ACHN (cell line): ENCODE measurements at places on chromosomes 7 and 10.
A peak's percentile ranks its signal among the peaks of the same experiment; 100 is the strongest.

DNA sequence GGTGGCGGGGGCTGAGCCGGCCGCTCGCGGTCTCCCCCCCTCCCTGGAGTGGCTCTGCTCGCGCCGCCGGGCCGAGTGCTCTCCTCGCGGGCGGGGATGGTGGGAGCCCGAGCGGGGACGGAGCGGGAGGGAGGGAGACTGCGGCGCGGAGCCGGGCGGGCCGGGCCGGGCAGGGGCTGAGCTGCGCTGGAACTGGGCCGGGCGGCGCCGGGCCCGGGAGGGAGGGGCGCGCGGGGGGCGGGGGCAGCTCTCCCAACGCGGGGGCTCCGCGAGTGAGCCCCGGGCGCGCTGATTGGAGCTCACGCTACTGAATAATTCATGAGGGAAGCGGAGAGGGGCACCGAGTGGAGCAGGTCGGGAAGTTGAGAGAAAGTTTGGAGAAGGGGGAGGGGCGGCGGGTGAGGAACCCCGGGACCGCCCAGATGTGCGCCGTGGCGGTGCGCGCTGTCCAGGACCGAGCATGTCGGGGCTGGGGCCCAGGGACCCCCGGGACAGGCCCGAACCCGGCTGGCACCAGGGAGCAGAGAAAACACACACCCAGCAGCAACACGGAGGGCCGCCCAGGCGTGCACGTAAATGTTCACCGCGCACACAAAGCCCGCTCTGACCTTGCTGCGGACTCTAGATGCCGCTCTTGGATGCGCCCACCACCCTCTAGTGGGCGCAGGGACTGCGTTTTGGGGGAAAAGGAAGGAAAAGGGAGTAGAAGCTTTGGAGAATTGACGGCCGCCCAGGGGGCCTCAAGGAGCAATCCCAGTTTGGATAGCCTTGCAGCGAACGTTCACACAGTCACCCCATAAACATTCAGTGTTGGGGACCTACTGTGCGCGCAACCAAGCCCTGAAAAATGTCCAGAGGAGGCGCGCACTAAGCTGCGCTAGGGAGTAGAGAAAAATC is at the start of gene EPHB4:
Gene EPHB4 (minus strand): TSS at position 194 of the 897 bp plus-strand sequence. CDS start 493 bp downstream, outside the sequence.
- peak; percentile 93 for DNase-seq

DNA sequence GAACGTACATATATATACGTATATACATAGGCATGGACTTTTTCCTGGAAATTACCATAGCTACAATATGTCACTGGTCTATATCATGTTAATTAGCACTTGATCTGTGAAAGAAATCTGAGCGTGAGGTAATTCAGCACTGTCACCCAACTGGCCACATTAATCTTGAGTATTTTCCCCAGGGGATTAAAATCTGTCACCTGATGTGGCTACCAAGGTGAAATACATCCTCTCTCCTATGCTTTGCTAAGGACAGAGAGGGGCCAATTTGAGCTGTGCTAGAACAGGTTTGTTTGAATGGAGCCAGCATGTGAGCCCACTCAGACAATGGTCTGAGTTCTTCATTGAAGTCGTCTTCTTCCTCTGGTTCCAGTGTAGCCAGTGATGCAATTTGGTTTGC is 33.3 kb downstream of the CYCS start:
- no peak for DNase-seq

GRCh38 chr7:118072893-118073674 is 110.9 kb upstream of the LSM8 start:
- DNase-seq = no peak

- peak; percentile 100 for DNase-seq
These were observed 32.8 kb downstream of the GOLGA7B start for GRCh38 chr10:97882142-97883091.

DNA sequence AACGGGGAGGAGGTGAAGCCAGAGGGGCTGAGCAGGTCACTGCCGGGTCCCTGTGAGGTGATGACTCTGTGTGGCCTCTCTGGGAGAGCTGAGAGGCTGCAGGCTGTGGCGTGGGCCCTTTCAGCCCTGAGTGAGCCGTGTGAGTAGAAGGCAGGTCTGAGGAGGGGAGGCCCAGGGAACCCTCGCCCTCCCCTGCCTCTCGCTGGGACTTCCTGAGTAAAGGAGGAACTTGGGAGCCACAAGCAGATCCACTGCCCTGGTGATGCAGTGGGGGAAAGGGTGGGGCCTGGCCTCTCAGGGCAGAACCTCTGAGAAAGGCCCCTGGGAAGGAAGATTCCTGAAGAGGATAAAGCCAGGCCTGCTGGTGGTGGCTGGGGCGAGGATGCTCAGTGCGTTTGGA is 22.8 kb downstream of the EEPD1 start:
- no peak for DNase-seq

DNA sequence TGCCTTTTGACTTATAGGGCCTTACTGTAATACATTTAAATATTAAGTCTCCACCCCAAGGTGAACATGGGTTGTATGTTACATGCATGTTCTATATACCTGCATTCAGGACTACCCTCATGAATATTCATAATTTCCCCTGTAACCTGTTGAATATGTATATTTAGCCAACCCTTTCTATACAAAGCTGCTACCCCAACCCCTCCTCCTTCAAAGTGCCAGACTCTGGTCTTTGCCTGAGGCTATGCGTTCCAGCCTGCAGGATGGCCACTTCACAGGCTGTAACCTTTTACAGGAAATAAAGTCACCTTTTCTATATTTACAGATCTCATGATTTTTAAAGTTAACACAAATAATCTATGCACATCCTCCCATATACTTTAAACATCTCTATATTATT is 10.1 kb upstream of the UNC5B start:
- DNase-seq = no peak

DNA sequence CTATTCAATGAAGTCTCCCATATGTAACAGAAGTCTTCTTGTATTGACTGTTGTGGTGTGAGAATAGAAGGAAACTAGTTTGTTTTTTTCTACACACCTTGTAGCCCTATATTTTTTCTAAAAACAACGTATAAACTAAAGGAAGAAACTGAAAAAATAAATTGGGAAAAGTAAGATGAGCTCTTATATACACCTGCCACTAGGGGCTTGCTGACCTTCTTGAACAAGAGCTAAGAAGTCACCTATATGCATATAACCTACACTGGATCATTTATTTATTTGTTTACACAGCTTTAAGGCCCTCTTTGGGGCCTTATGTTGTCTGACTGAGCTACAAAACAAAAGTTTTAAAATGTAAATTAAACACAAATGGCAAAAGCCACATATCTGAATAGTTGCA is 383.0 kb downstream of the HPSE2 start:
- DNase-seq = no peak

- DNase-seq = no peak
These were observed 270.1 kb upstream of the MTPN start for GRCh38 chr7:136247211-136247610.

DNA sequence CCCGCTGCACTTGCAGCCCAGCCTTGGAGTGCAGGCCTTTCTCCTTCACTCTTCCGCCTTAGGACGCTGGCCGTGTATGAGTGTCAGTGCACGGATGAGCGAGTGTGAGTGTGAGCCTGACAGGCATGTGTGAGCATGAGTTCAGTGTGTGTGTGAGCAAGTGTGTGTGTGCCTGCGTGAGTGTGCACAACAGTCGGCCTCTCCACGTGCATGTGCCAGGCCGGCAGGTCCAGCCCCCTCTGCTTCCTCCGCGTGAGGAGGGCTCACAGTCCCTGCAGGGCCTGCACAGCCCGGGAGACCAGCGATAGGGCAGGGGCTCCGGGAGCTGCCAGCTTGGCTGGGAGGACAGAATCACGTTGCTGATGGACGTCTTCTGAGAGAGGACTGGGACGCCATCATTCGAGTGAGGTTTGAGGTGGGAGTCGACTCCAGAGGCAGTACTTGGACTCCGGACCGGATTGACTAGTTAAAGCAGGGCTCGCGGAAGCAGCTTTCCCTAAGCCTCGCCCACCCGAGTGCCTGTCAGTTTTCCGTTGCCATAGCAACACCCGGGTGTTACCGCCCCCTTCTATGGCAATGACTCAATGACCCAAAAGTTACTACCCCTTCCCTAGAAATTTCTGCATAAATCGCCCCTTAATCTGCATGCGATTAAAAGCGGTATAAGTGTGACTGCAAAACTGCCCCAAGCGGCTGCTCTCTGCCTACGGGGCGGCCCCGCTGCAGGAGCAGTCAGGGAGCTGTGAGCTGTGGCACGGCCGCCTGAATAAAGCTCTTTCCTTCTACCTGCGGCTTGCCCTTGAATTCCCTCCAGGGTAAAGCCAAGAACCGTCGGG is 19.6 kb upstream of the CFAP46 start:
- DNase-seq = peak; percentile 75

DNA sequence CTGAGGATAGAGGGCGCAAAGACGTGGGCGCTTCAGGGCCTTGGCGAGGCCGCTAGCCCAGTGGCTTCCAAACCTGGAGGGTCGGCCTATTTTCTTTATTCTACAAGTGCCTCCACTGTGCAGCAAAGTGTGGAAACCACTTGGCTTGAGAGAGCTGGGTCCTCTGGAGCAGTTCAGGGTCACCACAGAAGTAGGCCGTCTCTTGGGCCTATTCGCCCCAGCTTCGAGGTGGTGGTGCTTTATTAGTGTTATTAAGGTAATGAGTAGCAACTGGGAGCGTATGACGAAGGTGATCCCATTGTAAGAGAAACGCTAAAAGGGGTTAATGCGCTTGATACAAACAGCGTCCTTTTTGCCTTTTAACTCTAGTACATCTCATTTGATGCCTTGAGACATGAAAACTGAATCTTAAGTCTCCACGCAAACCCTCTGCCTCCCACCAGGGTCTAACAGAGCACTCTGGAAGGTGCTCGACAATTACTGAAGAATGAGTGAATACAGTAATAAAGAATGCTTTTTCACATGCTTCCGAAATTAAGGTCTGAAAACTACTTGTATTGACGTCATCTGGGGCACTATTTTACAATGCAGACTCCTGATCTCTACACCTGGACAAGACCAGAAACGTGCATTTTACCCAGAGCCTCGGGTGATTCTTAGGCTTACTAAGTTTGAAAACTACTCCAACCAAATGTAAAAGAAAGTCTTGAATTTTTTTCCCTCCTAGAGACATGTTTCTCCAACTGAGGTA is 647 bp upstream of the GSAP start:
- DNase-seq = peak; percentile 38

GRCh38 chr10:51530541-51530940 is 168.9 kb downstream of the CSTF2T start:
- no peak for DNase-seq

- no peak for DNase-seq
These were observed 181.1 kb downstream of the DNAJB6 start for GRCh38 chr7:157517782-157518513.

DNA sequence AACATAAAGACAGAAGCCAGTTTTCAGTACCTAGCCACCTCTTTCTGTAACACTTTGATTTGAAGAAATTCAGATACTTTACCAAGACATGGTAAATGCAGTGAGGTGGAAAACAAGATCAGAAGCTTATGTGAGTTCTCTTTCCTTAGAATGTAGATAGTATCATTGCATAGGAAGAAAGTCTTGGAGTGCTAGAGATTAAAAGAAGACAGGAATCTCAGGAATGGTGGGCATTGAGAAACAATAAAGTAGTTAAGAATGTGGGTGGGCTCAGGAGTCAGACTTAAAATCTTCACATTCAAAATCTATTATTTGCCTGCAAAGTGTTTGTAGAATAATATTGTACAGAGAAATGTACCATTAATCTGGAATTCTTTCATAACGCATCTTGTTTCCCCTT is 58.9 kb downstream of the POLL start:
- DNase-seq = no peak

GRCh38 chr7:5694221-5694754 is 87.2 kb downstream of the RNF216 start:
- peak; percentile 47 for DNase-seq

DNA sequence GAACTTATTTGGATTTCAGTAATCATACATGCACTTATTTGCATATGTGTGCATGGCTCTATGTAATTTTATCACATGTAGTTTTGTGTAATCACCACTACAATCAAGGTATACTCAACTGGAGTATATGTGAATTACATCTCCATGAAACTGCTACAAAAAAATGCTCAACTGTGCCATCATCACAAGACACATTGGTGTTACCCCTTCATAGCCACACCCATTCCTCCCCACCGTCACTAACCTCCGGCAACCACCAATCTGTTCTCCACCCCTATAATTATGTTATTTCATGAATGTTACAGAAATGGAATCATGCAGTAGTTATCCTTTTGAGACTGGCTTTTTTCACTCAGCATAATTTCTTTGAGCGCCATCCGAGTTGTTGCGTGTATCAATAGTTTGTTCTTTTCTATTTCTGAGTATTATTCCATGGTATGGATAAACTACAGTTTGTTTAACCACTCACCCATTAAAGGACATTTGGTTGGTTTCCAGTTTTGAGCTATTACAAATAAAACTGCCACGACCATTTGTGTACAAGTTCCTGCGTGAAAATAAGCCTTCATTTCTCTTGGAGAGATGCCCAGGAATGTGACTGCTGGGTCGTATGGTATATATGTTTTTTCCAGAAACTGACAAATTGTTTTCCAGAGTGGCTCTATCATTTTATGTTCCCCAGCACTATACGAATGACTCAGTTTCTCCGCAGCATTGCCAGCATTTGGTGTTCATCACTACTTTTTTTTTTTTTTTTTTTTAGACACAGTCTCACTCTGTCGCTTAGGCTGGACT is 11.3 kb upstream of the SMO start:
- no peak for DNase-seq

GRCh38 chr7:12570168-12570533 is 369 bp upstream of the SCIN start:
- peak; percentile 67 for DNase-seq

GRCh38 chr7:92609921-92610518 is 19.8 kb upstream of the FAM133B start:
- peak; percentile 68 for DNase-seq

DNA sequence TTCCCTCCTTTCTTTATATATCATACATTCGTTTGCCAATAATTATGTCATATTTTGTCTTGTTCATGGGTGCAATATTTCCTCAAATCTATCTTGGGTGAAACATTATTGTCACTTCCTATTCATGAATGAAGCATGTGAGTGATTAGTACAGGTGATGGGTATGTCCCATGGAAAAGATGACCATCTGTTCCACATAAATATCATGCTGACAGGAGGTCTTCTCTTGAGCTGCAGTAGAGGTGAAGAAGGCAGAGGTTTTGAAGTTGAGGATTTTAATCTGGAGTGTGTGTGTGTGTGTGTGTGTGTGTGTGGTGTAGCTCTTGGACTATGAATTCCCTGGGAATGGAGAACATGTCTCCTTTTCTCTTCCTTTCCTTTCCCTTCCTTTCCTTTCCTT is 350.5 kb upstream of the CHRM2 start:
- no peak for DNase-seq

DNA sequence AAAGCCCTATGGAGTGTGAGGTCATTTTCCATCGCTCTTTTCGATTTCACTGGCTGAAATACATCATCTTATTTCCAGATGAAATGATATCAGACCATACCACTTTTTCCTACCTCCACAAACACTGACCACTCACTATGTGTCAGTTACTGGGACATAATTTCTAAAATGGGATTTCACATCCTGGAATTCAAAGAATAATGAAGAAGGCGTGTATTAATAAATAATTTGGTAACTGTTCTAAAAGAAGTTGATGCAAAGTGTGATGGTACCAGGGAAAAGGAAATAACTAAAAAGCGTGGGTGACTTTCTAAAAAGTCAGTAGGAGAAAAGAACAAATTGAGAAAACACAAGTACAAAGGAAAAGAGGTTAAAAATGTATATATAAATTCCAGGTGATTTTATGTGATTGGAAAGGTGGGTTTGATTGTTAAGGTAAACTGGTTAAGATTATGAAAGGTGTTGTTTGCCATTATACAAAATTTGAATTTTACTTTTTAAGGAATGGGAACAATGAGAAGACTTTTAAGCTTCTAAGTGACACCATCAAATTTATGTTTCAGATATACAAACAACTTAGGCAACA is 764 bp upstream of the NDUFA5 start:
- DNase-seq = no peak
